ENCODE measurements at places on chromosomes 1 and 21.

- DNase-seq, result peak; percentile 86
- H3K27ac ChIP-seq, result peak overlapping the region; percentile 78
- H3K4me1 ChIP-seq, result peaks cover 18% of the 10 kb centered on the region
- H3K27me3 ChIP-seq, result no peaks in the 10 kb centered on the region
- H3K4me3 ChIP-seq, result no peak overlapping the region
Observed at GRCh38 chr1:55589671-55590297, 374.6 kb upstream of the USP24 start.

DNA sequence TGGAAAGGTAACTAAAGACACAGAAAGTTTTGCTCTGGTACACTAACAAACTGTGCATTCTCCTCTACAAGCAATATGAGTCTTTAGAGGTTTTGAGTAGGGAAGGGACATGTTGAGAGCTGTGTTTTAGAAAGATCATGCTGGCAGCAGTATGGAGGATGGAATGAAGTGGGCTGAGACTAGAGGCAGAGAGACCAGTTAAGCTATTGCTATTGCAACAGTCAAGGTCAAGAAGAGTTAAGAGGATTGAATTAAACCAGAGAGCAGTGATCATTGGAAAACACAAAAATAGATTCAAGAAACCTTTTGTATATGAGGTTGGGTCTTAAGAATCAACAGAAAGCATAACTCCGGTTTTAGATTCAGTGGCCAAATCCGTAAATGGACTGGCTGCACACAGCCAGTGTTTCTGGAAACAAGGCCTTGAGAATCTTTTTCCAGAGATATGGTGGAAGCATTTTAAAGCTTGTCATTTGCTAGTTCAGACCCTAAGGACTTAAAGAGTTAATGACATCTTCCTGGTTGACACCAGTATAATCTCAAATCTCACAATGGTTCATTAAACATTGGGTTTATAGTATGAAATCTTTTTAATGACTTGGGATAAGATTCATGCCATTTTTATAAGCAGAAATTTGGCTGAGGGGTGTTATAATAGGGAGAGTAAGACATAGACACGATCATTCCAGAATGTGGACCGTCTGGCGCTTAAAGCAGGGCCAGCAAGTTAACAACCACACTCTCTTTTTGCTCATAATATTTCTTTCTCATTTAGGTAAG lies 177.9 kb downstream of the NR5A2 start:
- no peaks in the 10 kb centered on the region for H3K4me1 ChIP-seq
- H3K27me3 ChIP-seq, result no peaks in the 10 kb centered on the region
- DNase-seq, result no peak

DNA sequence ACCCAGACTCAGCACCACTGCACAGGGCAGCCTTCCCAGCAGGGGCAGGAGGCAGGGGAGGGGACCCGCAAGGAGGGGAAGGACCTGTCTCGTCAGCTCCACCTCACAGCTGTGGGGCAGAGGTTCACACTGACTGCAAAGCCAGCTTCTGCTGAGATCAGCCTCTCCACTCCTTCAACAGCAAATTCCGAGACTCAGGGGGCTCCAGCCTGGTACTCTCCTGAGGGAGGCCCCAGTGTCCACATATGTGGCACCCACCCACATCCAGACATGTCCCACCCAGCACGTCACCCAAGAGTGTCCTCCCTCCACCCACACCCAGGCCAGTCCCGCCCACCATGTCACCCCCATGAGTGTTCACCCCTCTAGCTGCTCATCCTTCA lies 329.5 kb downstream of the NPHP4 start:
- H3K4me3 ChIP-seq, result no peak overlapping the region
- no peak for DNase-seq
- peaks cover 5% of the 10 kb centered on the region for H3K27me3 ChIP-seq
- H3K4me1 ChIP-seq, result no peaks in the 10 kb centered on the region

DNA sequence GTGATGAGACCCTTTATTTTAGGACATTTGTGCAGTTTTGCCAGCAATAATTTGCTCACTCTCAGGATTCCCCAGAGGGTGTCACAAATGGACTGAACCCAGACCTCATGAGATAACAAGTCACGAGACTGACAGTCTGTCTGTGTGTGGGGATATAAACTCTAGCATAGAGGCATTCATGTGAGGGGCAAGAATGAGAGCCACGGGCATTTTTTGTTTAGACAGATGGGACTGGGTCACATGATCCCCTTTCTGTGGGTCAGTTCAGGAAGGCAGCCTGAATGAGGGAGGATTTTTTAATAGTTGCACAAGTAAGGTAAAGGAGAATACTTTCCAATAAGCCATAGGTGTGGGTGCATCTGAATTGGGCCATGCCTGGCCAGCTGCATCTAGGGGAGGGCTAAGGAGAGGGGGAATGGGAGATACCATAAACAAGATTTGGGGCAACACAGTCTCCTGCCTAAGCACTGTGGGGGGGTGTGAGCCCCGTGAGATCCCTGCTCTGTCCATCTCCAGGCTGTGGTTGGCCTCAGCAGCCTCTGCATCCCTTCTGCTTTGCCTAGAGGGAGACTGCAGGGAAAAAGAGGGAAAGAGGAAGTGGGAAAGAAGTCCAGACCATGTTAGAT lies 66.6 kb downstream of the NAV1 start:
- peaks cover 22% of the 10 kb centered on the region for H3K4me1 ChIP-seq
- no peak overlapping the region for H3K27ac ChIP-seq
- peaks cover 2% of the 10 kb centered on the region for H3K27me3 ChIP-seq
- H3K36me3 ChIP-seq, result no peaks in the 10 kb centered on the region

DNA sequence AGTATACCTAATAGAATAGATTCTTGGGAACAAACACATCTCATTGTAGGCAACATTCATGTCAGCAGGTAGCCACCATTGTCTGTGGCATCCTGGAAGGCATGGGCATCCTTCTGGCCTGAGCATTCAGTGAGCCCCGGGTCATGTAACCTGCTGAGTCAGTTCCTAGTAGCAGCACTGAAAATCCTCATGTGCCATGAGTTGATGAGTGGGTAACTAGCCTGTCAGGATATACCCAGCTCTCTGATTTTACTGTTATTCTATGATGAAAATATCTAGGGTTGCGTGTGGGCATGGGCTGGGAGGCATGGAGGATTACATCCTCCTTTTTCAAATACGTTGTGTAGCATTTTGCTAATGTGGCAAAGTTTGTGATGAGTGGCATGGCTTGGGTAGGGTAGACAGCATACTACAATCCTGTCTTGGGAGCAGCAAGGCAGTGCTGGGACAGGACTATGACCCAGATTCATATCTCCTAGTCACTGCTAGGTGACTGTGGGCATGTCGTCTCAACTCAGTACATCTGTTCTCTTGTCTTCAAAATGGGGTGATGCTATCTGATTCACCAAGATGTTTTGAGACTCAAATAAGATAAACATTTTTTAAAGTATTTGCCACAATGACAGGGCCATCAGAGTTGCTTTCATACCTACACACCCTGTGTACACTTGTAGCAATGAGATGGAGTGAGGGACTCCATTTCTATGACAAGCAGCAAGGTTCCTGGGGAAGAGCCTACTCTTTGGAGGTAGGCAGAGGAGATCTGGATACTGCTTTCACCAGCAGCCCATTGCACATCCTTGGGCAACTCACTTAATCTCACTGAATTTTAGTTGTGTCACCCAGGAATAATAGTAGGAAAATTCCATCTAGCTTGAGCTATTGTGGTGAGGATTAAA lies 62.5 kb downstream of the CD58 start:
- H3K4me1 ChIP-seq, result peaks cover 2% of the 10 kb centered on the region
- H3K27me3 ChIP-seq, result no peaks in the 10 kb centered on the region
- no peak overlapping the region for H3K4me3 ChIP-seq
- no peaks in the 10 kb centered on the region for H3K36me3 ChIP-seq

DNA sequence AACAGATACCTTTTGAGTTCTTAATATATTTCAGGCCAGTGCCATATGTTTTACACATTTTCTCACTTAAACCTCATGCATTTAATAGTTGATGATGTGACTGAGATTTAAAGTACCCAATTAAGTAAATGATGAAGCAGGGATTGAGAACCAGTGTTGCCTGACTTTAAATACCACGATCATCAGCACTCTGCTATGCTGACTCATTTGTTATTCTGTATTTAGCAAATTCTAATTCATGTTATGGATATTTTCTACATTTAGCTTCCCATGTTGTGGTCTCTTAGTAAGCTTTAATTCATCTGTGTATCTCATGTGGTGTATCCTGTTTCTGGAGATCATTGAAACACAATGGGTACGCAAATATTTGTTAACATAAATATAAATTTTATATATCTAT lies 363.0 kb downstream of the PTBP2 start:
- DNase-seq, result no peak
- H3K4me3 ChIP-seq, result no peak overlapping the region

DNA sequence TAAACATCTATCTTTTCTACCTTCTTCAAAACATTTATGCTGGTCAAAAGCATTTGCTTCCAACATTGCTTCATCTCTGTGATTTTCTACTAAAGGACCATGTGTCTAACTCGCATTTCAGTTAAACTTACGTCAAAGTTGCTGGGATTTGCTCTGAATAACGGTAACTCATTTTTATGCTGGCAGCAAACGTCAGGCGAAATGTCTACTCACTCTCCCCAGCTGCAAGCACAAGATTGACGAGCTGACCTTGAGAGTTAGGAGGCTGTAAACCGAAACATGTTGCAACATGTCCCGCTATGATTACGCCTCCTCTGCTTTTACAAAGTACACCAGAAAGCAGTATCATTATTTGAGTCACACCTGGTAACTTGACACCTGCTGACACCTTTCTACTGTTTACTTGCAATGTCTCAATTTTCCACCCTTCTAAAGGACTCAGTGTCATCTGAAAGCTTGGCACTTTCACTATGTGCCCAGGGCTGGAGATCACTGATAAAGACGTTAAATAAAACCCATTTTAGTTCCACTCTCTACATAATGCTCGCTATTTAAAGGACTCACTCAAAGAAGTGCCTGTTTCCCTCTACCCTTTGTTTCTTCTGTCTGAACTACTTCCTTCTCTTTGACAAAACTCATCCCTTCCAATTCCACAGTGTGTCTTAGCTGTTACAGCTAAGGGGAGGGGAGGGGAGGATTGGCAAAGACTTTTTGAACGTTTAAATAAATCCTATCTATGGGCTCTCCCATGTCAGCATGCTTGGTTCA lies 111.9 kb downstream of the PTPN14 start:
- peaks cover 4% of the 10 kb centered on the region for H3K4me1 ChIP-seq
- peak; percentile 45 for DNase-seq
- no peaks in the 10 kb centered on the region for H3K36me3 ChIP-seq
- H3K27ac ChIP-seq, result no peak overlapping the region
- H3K27me3 ChIP-seq, result no peaks in the 10 kb centered on the region

All from muscle of leg (tissue), 16 donors.